Cardiac muscle cell (in vitro differentiated cells and primary cell): ENCODE measurements at places on chromosomes 12 and 14.
A peak's percentile ranks its signal among the peaks of the same experiment; 100 is the strongest.

DNA sequence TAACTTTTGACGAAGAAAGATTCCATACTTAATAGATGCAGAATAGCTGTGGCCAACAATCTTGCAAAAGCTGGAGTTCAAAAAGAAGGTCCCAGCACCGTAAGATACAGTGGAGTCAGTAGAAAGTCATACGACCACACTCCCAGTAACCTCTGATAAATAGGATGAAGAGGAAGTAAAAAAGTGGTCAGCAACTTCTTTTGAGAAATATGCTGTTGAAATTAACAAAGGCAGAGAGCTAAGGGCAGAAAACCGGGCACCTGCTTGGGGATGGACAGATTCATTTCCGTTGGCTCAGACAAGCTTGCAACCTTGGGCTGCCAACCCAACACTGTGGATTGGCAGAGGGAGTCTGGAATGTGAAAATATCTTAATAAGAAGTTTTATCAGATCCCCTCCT lies 40.0 kb downstream of the BTG1 start:
- H3K4me3 ChIP-seq = no peak overlapping the region
- no peaks in the 10 kb centered on the region for H3K36me3 ChIP-seq
- peaks cover 36% of the 10 kb centered on the region for H3K4me1 ChIP-seq
- H3K27me3 ChIP-seq = no peaks in the 10 kb centered on the region
- peak overlapping the region; percentile 87 for H3K27ac ChIP-seq
- no peak for DNase-seq

- H3K27me3 ChIP-seq = no peaks in the 10 kb centered on the region
- DNase-seq = no peak
- no peaks in the 10 kb centered on the region for H3K36me3 ChIP-seq
- no peak overlapping the region for H3K4me3 ChIP-seq
- H3K4me1 ChIP-seq = no peaks in the 10 kb centered on the region
These were observed 16.6 kb downstream of the TFCP2 start for GRCh38 chr12:51156245-51156765.

DNA sequence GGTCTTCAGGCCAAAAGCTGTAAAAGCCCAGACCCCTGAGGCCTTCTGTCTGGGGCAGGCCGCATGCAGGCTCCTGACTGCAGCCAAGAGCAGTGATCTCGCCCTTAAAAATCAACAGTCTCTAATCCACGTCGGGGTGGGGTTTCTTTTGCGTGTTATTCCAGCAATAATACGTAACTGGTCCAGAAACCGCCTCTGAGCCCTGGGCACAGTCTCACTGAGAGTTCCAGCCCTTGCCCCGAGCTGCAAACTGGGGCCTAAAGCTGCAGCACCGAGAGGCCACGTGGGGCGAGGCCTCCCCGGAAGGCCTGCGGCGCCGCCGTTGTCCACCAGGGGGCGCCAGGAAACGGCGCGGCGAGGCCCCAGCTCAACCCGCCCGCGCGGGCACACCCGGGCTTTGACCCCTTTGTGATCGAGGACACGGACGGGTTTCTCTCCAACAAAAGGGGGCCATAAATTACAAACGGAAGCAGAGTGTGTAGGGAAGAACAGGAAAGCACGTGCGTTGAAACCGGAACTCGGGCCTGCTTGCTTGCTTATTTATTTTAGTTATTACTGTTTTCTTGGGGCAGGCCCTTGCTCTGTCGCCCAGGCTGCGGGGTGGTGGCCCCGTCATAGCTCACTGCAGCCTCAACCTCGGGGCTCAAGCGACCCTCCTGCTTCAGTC lies 87.2 kb downstream of the NINJ2 start:
- no peaks in the 10 kb centered on the region for H3K27me3 ChIP-seq
- peak; percentile 69 for DNase-seq
- H3K36me3 ChIP-seq = no peaks in the 10 kb centered on the region
- peaks cover 15% of the 10 kb centered on the region for H3K4me1 ChIP-seq
- no peak overlapping the region for H3K4me3 ChIP-seq

GRCh38 chr14:74568911-74569310 lies 43.1 kb downstream of the LTBP2 start:
- no peak for DNase-seq
- no peaks in the 10 kb centered on the region for H3K36me3 ChIP-seq
- no peak overlapping the region for H3K27ac ChIP-seq
- peaks cover 14% of the 10 kb centered on the region for H3K4me1 ChIP-seq
- no peaks in the 10 kb centered on the region for H3K27me3 ChIP-seq

DNA sequence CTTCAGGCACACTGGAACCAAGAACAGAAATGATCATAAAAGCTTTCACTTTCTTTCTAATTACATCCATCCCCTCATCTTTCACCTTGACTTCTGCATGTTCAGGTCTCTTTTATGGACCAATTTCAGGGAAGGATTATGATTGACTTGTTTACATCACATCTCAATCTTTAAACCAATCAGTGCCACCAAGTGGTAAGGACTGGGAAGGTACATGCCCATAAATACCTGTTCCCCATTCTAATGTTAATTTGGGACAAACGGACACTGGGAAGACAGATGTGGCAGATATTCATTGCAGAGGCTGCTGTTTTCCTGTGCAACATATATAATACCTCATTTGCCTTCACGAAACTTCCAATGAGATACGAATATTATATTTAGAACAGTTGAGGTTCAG lies 978.1 kb downstream of the GALC start:
- H3K4me1 ChIP-seq = no peaks in the 10 kb centered on the region
- no peak overlapping the region for H3K27ac ChIP-seq
- no peak for DNase-seq
- H3K4me3 ChIP-seq = no peak overlapping the region
- H3K27me3 ChIP-seq = no peaks in the 10 kb centered on the region
- H3K36me3 ChIP-seq = no peaks in the 10 kb centered on the region

DNA sequence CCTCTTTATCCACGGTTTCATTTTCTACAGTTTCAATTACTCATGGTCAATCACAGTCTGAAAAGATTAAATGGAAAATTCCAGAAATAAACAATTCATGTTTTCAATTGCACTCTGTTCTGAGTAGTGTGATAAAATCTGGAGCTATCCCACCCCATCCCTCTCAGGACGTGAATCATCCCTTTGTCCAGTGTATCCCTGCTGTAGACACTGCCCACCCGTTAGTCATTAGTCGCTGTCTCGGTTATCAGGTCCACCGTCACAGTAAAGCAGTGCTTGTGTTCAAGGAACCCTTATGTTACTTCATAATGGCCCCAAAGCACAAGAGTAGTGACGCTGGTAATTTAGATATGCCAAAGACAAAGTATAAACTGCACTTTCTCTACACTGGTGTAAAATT lies 141.0 kb upstream of the LMNTD1 start:
- H3K27me3 ChIP-seq = no peaks in the 10 kb centered on the region
- peak; percentile 90 for DNase-seq
- H3K4me1 ChIP-seq = no peaks in the 10 kb centered on the region
- H3K36me3 ChIP-seq = no peaks in the 10 kb centered on the region
- H3K4me3 ChIP-seq = no peak overlapping the region

DNA sequence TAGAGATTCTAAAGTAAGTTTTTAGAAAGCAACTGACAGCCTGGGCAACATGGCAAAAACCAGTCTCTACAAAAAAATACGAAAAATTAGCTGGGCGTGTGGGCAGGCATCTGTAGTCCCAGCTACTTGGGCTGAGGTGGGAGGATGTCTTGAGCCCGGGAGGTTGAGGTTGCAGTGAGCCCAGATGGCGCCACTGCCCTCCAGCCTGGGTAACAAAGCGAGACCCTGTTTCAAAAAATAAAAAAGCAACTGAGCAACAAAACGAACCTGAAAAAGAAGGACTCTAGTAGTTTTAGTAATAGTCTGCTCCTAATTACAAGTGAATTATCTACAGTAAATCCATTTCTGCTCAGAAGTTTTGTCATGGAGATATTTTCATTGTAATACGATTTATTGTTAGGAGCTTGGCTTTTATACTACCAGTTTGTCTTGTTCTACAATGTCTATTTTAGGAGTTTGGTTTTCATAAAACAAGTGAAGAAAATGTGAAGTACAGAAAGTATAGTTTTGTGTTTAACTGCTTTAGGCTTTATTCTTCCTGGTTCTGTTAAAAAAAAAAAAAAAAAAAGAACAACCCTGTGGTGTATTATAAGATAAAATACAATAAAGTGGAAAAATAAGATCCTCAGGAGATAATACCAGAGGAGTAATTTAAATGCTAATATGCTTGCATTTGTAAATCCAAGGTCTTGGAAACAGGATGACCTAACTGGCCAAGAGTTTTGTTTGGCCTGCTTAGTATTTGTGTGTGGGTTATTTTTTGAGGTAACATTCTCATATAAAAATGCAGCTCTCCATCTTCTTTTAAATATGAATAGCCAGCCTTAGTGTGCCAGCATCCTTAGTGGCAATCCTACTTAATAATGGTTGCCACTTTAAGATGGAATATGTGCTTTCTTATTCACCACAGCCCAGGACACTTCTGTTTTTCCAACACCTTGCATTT lies 2.8 kb downstream of the TMX1 start:
- peaks cover 7% of the 10 kb centered on the region for H3K36me3 ChIP-seq
- no peak overlapping the region for H3K27ac ChIP-seq
- H3K4me3 ChIP-seq = no peak overlapping the region
- peaks cover 3% of the 10 kb centered on the region for H3K4me1 ChIP-seq

- H3K4me3 ChIP-seq = no peak overlapping the region
- no peak for DNase-seq
- peaks cover 60% of the 10 kb centered on the region for H3K4me1 ChIP-seq
- no peak overlapping the region for H3K27ac ChIP-seq
These were observed 73.3 kb downstream of the NCOR2 start for GRCh38 chr12:124493809-124494750.

GRCh38 chr12:7064516-7064915 lies 4.0 kb downstream of the C1S start:
- DNase-seq = no peak
- no peaks in the 10 kb centered on the region for H3K27me3 ChIP-seq
- peaks cover 5% of the 10 kb centered on the region for H3K4me1 ChIP-seq
- no peak overlapping the region for H3K27ac ChIP-seq

- H3K4me1 ChIP-seq = no peaks in the 10 kb centered on the region
- no peaks in the 10 kb centered on the region for H3K36me3 ChIP-seq
These were observed 409.5 kb downstream of the SLC6A15 start for GRCh38 chr12:84502907-84503787.

GRCh38 chr14:61478971-61479473 lies 157.6 kb downstream of the PRKCH start:
- H3K4me1 ChIP-seq = peaks cover 37% of the 10 kb centered on the region
- DNase-seq = no peak
- H3K4me3 ChIP-seq = no peak overlapping the region
- H3K27ac ChIP-seq = peak overlapping the region; percentile 61
